ENCODE measurements at places on chromosomes 3 and 15. TPM values are rescaled to one million over a fixed set of nuclear protein-coding genes. Genes with fewer than 3 reads are reported as not detected.

BNC1 gene
- 18.2 TPM for total RNA-seq

DNA sequence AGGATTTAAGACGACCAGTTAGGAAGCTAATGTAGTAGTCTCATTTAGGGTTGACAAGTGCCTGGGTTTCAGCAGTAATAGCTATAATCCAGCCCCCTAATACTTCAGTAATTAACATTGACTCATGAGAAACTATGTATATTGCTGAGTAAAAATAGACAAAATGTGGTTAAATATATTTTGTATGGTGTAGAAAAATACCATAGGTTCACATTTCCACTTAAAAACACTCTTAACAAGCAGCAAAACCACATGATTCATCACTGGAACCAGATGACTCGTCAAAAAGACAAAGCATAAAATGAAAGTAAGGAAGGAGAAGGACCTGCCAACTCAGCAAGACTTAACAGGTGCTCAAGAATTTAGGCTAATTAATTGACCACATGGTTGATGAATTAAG, 288.9 kb downstream of the EFHB start:
- H3K27ac ChIP-seq = no peak overlapping the region
- H3K36me3 ChIP-seq = no peaks in the 10 kb centered on the region
- DNase-seq = no peak
- H3K4me3 ChIP-seq = no peak overlapping the region
- H3K4me1 ChIP-seq = no peaks in the 10 kb centered on the region

DNA sequence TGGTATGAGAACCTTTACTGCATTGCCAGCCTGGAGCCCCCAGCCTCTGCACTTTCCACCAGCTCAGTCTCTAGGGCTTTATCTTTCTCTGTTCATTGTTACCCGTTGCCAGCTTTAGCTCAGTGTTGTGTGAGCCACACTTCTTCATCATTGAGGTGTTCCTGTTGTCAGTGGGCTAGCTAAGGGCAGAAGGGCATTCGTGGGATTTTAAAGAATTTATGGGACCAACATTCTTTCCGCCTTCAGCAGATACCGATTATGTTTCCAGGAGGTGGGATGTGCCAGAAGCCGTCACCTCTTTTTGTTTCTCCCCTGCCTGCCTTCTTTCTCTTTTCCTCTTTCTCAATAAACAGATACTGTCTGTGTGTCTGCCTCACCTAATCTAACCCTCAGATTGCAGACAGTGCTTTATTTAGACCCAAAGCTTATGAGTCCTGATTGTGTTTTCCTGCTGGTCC, 64.5 kb downstream of the PGPEP1L start:
- H3K36me3 ChIP-seq = peaks cover 31% of the 10 kb centered on the region
- no peaks in the 10 kb centered on the region for H3K27me3 ChIP-seq
- H3K4me3 ChIP-seq = no peak overlapping the region
- DNase-seq = no peak
- H3K27ac ChIP-seq = peak overlapping the region; percentile 76
- H3K4me1 ChIP-seq = peaks cover 44% of the 10 kb centered on the region

DNA sequence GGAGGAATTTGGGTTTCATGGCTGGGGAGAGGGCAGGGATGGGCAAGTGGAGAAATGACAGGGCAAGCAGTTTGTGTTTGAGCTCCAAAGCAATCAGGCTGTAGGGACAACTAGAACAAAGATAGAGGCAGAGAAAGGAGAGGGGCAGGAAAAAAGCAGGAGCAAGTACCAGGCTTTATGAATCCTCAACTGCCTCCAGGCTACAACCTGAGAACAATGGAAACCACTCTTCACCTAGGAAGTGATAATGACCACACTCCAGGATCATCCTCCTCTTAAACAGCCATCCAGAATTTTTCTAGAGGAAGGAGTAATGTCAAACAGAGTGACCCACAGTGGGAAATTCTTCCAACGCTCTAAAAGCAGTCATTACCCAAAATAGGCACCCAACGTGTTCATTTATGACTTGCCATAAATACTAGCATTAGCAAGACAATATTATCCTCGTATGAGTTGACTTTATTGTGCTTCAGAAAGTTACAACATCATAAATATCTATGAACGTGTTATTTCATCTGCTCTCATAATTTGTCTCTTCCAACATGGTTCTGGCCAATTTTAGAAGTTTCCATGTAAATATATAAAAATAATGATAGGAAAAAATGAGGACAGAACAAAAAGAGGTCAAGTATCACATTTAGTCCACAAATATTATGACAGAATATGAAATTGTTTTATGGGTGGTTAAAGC, 50.5 kb downstream of the TNFAIP8L3 start:
- H3K27ac ChIP-seq = no peak overlapping the region
- no peaks in the 10 kb centered on the region for H3K36me3 ChIP-seq
- no peaks in the 10 kb centered on the region for H3K27me3 ChIP-seq

DNA sequence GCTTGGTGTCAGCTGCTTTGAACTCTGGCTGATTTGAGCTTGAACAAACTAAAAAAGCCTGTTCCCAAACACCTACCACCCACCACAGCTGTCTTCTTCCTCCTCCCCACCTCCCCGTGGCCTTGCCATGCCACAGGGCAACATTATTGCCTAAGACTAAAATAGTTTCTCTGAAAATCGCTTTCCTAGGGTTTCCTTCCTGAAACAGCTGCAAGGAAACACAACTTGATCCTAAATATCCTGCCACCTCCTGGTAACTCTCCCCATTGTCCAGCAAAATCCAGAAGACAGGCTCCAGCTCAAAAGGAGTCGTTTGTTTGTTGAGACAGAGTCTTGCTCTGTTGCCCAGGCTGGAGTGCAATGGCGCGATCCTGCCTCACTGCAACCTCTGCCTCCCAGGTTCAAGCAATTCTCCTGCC, 193.9 kb upstream of the TPM1 start:
- no peaks in the 10 kb centered on the region for H3K27me3 ChIP-seq
- no peak overlapping the region for H3K27ac ChIP-seq
- no peaks in the 10 kb centered on the region for H3K36me3 ChIP-seq
- DNase-seq = no peak
- peaks cover 9% of the 10 kb centered on the region for H3K4me1 ChIP-seq

- no peak overlapping the region for H3K27ac ChIP-seq
- H3K4me3 ChIP-seq = no peak overlapping the region
- DNase-seq = no peak
- H3K27me3 ChIP-seq = no peaks in the 10 kb centered on the region
- no peaks in the 10 kb centered on the region for H3K36me3 ChIP-seq
Measured at GRCh38 chr15:42053010-42053409, 32.2 kb upstream of the PLA2G4E start.

Data from vagina (tissue), 2 donors.